ENCODE measurements at places on chromosomes 5 and 9.

GRCh38 chr5:79236362-79236969, 535 bp downstream of the JMY start:
- DNase-seq, result no peak

DNA sequence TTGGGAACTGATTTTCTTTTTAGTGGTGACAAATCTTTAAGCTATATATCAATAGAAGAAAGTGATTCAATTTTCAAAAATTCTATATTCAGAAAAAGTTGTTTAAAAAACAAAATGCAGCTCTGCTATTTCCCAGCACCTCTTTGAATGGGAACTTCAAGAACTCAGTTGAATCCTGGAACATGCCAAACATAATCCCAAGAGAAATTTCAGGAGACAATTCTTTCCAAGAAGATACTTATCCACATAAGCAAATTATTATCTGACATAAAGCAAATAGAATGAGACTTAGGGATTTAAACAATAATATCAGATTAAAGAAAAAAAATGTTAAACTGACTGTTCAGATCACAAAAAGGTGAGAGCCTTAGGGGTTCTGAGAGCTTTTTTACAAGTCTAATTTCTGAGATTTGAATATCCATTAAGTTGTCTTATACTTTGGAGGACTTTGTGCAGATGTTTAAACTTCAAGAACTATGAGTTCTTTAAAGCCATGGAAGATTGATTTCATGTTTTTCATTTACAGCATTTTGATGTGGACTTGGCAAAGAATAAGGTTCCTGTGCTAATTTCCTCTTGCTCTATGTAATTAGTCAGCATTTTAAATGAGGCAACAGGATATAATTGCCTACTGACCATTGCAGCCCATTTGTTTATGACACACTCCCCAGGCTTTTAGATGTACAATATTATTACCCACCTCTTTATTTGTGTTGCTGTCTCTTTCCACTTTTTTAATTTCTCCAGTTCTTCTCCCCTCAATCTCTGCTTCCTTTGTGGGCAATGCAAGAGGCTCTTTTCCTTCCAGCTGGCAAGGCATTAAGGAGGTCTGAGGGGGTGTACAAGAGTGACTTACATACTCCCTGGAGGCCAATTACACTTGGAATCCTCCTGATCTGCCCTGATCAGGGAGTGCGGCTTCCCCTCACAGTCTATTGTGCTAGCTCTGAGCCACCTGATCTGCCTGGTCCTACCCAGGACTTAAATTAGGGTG, 419.1 kb downstream of the NR2F1-AS1 start:
- DNase-seq, result peak; percentile 44

DNA sequence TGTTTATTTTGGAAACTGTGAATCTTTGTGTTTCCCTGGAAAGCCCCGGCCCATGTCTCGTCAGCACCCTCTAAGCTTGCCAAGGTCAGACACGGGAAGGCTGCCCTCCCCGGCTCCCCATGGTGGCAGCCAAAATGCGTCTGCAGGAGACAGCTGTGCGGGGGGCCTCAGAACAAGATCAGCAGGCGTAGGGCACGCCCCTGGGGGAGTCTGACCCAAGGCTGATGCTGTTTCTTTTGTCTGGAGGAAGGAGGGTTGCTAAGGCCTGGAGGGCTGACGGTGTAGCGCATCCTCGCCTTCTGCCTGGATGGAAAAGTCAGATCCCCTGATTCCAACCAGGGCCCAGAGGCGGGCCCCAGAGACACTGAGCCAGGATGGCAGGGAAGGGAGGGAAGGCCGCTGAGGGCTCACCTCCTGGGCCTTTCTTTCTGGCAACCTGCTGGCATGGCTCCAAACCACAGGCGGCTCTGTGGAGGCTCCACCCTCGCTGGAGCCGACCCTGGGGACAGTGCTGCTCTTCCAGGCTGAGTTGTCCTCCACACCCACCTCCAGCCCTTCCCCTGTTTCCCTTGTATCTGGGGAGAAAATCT, 57.2 kb downstream of the OLFM1 start:
- peak; percentile 86 for DNase-seq

- DNase-seq, result peak; percentile 84
These were observed 548.9 kb downstream of the BNC2 start for GRCh38 chr9:16321461-16322119.

- no peak for DNase-seq
These were observed 76.6 kb upstream of the PRLR start for GRCh38 chr5:35306716-35307365.

DNA sequence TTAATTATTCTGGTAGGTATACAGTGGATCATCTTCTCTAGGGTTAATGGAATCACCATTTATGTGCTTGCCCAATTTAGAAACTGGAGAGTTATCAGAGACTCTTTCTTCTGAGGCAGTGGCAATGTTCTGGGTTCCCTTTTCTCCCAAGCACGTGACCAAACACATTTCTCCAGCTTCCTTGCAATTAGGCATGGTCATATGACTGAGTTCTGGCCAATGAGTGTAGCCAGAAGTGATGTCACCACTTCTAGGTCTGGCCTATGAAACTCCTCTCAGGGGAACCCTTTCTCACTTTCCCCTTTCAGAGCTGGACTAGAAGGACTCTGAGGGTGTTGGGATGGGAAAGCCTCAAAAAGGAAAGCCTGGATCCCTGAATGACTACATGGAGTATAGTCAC, 172.0 kb downstream of the NSG2 start:
- DNase-seq, result no peak

- no peak for DNase-seq
These were observed 277.5 kb downstream of the MARCHF11 start for GRCh38 chr5:15902066-15902465.

DNA sequence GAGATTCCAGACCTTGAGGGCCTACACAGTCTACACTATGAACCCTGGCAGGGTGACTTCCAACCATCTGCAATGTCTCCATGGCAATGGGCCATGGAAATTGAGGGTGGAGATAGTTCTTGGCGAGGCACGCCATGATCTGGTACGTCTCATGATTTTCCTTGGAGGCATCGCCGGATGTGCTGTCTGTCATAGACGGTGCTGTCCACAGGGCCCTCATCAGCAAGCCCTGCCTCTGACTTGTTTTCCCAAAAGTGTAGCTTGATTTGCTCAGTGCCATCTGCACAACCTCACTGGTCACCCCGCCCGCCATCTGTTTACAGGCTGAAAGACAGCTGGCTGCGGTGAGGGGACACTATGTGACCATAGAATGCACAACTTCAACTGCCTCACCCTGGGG, 73.5 kb downstream of the BOD1 start:
- no peak for DNase-seq

DNA sequence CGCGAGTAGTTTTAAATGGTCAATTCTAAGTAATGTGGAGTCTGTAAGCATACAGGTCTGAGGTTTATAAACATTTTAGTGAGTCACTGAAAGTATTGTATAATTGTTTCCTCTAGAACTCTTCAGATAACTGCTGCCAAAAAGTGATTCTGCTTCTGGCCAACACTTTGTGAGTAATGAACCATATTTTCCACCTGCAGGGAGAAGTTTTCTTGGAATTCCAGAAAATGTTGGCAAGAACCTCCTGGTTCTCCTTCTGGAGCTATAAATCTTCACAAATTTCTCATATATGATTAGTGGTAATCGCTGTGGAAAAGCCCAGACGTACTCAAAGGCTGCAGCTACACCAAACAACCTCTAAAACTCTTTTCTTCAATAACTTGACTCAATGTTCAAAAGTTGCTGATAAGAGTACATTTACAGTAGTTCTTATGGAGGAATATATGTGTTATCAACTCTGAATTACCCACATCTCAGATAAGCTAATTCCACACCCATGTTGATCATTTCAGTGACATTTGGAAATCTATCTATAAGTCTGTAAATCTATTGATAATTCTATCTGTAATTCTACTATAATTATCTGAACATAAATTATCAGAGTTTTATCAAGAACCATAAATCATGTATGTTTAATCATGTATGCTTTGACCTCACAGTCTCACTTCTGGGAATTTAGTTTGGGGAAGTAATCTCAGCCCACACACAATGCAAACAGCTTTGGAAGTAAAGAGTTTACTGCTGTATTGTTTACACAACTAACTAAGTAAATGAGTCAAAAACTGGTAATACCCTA, 74.1 kb downstream of the FNBP1 start:
- DNase-seq, result peak; percentile 90

DNA sequence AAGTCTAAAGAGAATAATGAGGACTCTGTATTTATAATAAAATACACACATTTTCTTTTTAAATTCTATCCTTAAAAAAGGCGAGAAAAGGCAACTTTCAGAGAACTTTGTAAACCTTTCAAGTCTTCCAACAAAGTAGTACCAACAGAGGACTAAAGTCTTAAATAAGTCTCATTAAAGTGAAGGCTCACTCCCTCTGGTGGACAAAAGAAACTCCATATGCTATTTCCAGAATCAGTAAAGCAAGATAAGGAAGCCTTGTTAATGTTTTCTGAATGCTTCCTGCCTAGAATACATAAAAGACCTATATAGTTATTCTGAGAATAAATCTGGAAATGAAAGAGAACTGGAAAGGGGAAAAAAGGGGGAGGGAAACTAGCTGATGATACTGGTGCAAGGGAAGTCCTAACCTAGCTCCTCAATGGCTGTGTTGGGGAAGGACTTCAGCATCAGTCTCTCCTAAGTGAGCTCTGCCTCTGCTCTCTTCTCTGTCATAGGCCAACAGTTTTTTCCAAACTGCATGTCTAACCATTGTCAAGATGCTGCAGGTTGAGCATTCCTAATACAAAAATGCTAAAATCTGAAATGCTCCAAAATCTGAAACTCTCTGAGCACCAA, 7.2 kb downstream of the HMGCS1 start:
- DNase-seq, result peak; percentile 70

DNA sequence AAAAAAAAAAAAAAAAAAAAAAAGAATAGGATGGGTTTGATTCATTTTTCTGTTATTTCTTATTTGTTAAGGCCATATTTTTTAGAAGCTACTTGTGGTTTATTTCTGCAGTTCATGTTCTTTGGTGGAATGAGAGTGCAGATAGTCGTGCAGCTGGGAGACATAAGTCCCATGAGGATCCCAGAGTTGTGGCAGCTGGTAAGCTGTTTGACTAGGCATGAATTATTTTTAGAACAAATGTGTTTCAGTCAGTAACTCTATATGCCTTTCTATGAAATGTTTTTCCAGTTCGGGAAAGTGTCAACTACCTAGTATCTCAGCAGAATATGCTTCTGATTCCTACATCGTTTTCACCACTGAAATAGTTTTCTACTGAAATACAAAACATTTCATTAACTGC, 5.0 kb upstream of the NIPSNAP3B start:
- DNase-seq, result no peak

GRCh38 chr9:127491516-127491915, 40.2 kb downstream of the LRSAM1 start:
- DNase-seq, result no peak

- DNase-seq, result peak; percentile 14
These were observed 12.8 kb upstream of the TEX48 start for GRCh38 chr9:114694719-114695269.

GRCh38 chr9:114284316-114285060, 38.4 kb upstream of the ORM1 start:
- no peak for DNase-seq

DNA sequence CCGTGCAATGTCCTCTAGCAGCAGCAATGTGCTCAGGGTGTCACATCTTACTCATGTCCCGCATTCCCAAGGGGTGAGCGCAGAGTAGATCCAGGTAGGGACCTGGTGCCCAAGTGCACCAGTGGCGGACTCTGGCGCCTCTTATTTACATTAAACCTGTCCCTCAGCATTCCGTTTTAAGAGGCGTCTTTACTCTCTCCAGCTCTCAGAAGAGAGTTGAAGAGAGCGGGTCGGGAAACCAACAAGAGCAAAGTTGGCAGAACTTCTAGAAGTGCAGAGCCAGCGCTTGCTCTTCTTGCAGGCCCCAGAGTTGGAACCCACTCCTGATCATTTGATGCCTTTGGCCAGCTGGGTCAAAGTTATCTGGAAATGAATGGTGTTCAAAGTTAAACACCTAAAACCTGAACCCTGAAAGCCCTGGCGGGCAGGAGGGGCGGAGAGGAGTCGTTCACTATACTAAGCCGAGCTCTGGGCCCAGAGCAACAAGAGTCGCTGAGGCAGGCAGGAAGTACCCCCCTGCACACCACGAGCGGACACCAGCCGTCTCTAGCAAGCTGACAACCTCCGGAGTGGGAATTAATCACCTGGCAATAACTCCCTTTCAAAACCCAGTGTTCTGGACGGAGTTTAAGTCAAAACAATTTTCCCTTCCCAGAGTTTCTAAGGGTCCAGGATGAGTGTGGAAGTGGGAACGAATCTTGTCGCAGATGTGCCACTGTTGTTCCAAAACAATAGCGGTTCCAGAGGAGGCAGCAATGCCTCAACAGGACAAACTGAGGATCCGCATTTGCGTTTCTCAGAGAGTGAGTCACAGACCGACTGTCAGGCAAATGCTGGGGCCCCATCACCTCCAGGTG, 122.8 kb downstream of the TMEM161B start:
- no peak for DNase-seq

DNA sequence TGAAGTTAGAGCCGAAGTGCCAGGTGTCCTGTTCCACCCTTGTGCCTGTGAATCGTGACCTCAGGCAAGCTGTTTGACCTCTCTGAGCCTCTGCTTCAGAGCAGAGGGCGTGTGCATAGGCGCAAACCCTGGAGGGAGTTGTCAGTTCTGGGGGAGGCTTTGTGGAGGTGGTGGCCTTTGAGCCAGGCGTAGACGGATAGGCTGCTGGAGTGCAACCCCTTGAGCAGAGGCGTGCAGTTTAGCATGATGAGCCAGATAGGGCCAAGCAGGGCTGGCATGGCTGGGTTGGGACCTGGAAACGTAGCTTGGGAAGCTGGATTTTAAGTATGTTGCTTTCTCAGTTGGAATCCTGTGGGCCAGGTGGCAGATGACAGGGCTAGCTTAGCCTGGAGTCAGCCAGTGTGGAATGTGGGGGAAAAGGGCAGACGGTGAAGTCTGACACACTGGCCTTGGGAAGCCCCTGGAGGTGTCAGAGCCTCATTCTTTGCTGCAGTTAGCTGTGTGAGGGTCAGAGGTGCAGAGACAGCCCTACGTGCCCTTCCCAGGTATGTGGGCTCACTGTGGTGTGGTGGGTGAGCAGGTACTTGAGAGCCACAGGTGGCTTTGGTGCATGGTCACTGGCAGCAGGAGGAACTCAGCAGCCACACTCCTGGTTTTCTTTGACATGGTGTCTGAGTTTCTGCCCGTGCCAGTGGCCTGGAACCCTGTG, 93.4 kb downstream of the DAB2IP start:
- peak; percentile 53 for DNase-seq

GRCh38 chr9:70488793-70489105, 74.3 kb upstream of the KLF9 start:
- DNase-seq, result peak; percentile 38

DNA sequence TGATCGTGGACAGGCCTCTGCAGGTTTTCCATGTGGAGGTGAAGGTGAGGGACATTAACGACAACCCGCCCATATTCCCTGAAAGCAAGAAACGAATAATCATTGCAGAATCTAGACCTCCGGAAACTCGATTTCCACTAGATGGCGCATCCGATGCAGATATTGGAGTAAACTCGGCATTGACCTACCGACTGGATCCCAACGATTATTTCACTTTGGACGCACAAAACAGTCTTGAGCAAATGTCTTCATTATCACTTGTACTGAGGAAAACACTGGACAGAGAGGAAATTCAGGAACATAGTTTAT, 621 bp downstream of the PCDHA13 start:
- peak; percentile 31 for DNase-seq

- DNase-seq, result no peak
These were observed 390.8 kb upstream of the PTGER4 start for GRCh38 chr5:40288800-40289485.

- DNase-seq, result no peak
These were observed 617.6 kb downstream of the IRX1 start for GRCh38 chr5:4212981-4213819.

Data from A172 (cell line).